Fibroblast of lung (primary cell): ENCODE measurements at places on chromosomes 12 and 14. TPM values are rescaled to one million over a fixed set of nuclear protein-coding genes. Genes with fewer than 3 reads are reported as not detected.

The SPIC gene
- not detected in 2 replicates for total RNA-seq

The TEX52 gene
- not detected in 2 replicates for total RNA-seq

The GRIP1 gene
- 0.26 TPM in 1 of 2 replicates, not detected in the other for total RNA-seq

The ISCA2 gene
- total RNA-seq = 11.7 and 17.7 TPM in 2 replicates

The KCNJ8 gene
- 7.4 and 13.2 TPM in 2 replicates for total RNA-seq

The KRT72 gene
- total RNA-seq = not detected in 2 replicates

The CCDC38 gene
- total RNA-seq = not detected in 2 replicates

The MANSC4 gene
- 0.17 TPM in 1 of 2 replicates, not detected in the other for total RNA-seq

The KLRD1 gene
- 0.17 and 0.26 TPM in 2 replicates for total RNA-seq

The CLEC4D gene
- not detected in 2 replicates for total RNA-seq

The PRIMA1 gene
- not detected in 2 replicates for total RNA-seq

The SLC7A8 gene
- 5.1 and 10.2 TPM in 2 replicates for total RNA-seq
